ENCODE measurements at places on chromosomes 4 and X.
A peak's percentile ranks its signal among the peaks of the same experiment; 100 is the strongest.

GRCh38 chr4:69816236-69816635 lies 43.7 kb downstream of the SULT1E1 start:
- DNase-seq = no peak

- no peak for DNase-seq
Observed at GRCh38 chr4:164815711-164816110, 61.3 kb upstream of the APELA start.

DNA sequence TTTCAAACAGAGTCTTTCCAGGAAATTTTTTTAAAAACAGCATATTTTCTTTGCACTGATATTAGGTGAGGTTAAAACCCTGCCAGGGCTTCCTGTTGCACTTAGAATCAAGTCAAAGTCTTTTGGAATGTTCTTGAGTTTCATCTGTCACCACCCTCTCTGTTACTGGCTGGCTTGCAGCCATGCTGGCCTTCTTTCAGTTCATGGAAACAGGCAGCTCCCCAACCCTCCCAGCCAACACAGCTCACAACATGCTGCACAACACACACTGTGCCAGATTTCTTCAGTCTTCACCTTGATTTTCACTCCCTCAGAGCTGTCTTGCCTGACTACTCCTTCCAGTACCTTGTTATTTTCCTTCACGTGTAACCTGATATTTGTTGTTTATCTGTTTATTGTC lies 129.5 kb downstream of the KCNIP4 start:
- DNase-seq = no peak

DNA sequence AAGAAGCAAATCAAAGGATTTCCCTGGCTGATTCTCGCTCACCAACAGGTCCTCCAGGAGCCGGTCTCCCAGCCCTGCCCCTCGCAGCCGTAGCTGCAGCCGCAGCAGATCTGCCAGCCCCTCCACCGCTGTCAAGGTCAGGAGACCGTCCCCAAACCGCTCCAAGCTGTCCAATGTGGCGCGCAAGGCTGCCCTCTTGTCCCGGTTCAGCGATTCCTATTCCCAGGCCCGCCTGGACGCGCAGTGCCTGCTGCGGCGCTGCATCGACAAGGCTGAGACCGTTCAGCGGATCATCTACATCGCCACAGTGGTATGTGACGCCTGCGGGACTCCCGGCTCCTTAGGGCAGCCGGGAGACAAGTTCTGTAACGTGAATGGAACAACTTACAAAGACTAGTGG lies 25.6 kb downstream of the SPATA18 start:
- no peak for DNase-seq

GRCh38 chr4:110737931-110738330 lies 115.1 kb upstream of the PITX2 start:
- DNase-seq = no peak

- DNase-seq = no peak
Observed at GRCh38 chrX:154602766-154603437, 16.2 kb downstream of the CTAG1B start.

- no peak for DNase-seq
Observed at GRCh38 chrX:128599632-128600031, 547.4 kb upstream of the ACTRT1 start.

- DNase-seq = no peak
Observed at GRCh38 chrX:153003981-153004380, 10.1 kb upstream of the PNMA5 start.

GRCh38 chrX:68396953-68397352 lies 36.3 kb downstream of the OPHN1 start:
- no peak for DNase-seq

- no peak for DNase-seq
Observed at GRCh38 chr4:166972071-166972470, 262.2 kb downstream of the SPOCK3 start.

- DNase-seq = no peak
Observed at GRCh38 chrX:150167482-150168324, 195.4 kb upstream of the MAMLD1 start.

- no peak for DNase-seq
Observed at GRCh38 chrX:78327370-78328086, at the start of gene CYSLTR1. Gene CYSLTR1 (minus strand): TSS chrX:78327611. CDS start chrX:78273746, 53,865 bp downstream.

GRCh38 chr4:146959692-146960091 lies 14.0 kb upstream of the TTC29 start:
- DNase-seq = peak; percentile 49

DNA sequence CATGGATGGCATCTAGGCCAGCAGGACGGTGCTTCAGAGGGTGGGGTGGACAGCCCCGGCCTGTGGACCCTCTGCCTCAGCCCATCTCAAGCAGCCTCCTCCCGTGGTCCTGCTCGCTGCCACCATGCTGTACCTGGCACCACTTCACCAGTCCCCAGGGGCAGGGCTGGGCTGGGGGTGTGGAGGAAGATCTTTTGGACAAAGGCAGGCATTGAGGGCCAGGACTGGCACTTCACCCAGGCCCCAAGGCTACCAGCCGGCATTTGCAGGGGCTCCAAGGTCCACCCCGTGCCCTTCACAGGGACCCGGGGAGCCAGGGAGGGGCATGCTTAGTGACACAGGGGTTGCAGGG lies 713 bp downstream of the PLXNB3 start:
- no peak for DNase-seq

DNA sequence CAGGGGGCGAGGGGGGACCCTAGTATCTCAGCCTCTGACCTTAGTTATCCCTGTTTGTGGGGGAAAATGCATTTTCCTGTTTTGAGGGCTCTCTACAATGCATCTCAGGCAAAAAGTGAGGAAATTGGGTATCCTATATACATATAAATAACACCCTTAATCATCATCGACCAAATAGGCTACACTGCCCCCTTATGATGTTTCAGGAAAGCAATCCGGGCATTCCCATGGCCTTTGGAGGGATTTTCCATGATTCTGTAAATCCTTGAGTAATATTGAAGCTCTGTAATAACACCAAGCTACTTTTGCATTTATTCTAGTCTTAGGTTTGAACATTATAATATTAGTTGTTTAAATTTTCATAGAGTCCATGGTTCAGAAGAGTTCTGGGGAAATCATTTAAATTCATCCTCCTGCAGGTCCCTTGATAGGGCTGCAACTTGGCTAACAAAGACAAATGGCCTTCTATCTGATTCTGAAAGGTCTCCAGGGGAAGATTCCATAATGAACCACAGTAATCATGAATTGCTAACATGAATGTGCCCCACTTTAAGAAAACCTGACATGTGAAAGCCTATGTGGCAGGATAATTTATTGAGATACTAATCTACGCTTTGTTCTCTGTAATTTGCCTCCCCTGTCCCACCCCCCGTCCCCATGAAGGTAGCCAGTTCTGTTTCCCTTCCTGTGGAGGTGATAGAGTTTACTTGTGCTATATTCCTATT lies 91.5 kb upstream of the SCOC start:
- DNase-seq = no peak

GRCh38 chrX:105697984-105698781 lies 124.2 kb upstream of the NRK start:
- no peak for DNase-seq

- DNase-seq = no peak
Observed at GRCh38 chr4:61522312-61522711, 322.2 kb downstream of the ADGRL3 start.

GRCh38 chr4:177393236-177393635 lies 49.0 kb downstream of the AGA start:
- DNase-seq = no peak

DNA sequence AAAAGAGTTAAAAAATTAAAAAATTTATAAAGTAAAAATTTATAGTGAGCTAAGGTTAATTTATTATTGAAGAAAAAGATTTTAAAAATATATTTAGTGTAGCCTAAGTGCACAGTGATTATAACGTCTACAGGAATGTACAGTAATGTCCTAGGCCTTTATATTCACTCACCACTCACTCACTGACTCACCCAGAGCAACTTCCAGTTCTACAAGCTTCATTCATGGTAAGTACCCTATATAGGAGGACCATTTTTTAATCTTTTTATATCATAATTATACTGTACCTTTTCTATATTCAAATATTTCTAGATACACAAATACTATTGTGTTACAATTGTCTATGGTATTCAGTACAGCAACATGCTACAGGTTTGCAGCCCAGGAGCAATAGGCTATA lies 1623.2 kb downstream of the RPA4 start:
- no peak for DNase-seq

DNA sequence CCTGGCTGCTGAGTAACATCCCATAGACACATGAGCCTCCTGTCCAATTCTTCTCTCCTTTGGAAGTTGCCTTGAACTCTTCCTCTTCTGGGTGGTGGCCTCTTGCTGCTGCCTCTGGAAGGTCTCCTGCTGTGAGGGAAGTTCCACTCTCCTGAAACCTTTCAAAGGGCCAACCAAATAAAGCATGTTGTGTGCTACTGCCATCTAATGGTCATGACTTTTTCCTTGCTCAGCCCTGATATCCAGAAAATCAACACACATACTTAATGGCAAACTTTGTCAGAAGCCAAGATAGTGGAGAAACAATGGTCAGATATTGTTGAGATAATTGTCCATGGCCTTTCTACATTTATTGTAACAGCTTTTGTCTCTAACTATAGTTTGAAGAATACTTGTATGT lies 19.1 kb upstream of the ZXDA start:
- peak; percentile 42 for DNase-seq

- peak; percentile 71 for DNase-seq
Observed at GRCh38 chr4:143625632-143626031, 74.8 kb downstream of the FREM3 start.

DNA sequence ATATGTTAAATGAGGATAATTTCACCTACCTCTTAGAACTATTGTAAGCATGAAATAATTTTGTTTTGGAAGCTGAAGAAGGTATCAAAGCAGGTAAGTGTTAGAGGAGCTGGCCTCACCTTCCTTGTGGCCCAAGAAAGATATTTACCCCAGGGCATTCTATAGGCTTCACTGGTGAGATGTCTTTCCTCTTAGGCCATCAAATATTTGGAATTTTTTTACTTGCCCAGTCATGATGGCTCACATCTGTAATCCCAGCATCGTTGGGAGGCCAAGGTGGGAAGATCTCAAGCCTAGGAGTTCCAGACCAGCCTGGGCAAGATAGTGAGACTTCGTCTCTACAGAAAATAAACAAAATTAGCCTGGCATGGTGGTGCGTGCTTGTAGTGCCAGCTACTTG lies 6.1 kb upstream of the SMS start:
- no peak for DNase-seq

GRCh38 chr4:126604268-126604867 lies 1028.4 kb upstream of the INTU start:
- DNase-seq = peak; percentile 23

DNA sequence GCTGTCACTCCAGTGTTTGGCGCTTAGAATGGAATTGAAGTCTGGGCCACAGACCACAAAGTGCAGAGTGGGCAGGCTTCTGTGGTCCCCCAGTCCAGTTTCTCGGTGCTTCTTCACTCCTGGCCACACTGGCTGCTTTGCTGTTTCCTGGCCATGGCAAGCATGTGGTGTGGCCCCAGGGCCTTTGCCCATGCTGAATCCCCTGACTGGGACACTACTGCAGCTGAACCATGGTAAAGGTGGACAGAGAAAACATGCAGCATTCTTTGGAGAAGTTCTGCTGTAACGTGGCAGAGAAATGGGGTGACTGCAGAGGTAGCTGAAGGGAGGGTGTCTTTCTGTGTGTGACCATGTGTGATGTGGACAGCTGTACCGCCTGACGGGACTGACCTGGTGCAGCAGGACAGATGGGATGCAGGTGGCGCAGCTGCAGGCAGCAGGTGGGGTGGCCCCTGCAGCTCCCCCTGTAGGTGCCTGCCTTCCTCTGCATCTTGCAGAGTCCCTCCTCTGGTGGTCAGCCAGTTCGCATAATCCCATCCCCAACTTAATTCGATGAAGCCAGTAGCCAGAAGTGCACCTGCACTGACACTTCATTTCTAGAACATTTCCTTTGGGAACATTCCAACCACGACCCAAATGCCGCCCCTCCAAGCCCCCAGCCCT lies 13.2 kb upstream of the S100P start:
- no peak for DNase-seq

- DNase-seq = peak; percentile 68
Observed at GRCh38 chr4:42282081-42282901, 115.0 kb upstream of the SHISA3 start.

GRCh38 chrX:117996918-117997480 lies 119.6 kb downstream of the KLHL13 start:
- DNase-seq = no peak

DNA sequence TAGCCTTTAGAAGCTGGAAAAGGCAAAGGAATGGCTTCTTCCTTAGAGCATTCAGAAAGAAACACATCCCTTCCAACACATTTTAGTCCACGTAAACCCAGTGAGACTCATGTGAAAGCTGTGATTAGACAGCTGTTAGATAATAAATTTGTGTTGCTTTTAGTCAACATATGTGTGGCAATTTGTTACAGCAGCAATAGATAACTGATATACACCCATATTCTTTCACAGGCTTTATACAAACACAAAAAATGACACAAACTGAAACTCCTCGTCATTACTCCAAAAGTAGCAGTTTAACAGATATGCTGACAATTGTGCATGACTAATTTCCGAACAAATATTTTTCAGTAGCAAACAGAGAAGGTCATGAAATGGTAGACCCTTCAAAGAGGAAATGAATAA lies 65.3 kb downstream of the ANTXR2 start:
- DNase-seq = no peak

- no peak for DNase-seq
Observed at GRCh38 chr4:108398316-108398715, 222.1 kb upstream of the RPL34 start.

DNA sequence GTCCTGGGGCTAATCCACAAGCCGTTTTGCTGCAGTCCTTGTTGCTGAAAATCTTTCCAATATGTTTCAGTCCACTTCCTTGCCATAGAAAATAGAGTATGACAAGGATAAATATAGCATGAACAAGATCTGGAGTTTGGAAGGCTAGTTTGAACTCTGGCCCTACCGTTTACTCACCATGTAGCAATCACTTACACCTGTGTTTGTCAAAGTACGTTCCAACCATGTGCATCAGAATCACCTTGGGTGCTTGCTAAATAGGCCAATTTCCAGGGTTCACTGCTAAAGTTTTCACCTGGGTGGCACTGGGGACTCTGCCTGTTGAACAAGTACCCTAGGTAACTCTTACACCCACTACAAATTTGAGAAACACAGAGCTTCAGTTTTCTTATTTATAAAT lies 188.9 kb downstream of the ENOX2 start:
- no peak for DNase-seq

DNA sequence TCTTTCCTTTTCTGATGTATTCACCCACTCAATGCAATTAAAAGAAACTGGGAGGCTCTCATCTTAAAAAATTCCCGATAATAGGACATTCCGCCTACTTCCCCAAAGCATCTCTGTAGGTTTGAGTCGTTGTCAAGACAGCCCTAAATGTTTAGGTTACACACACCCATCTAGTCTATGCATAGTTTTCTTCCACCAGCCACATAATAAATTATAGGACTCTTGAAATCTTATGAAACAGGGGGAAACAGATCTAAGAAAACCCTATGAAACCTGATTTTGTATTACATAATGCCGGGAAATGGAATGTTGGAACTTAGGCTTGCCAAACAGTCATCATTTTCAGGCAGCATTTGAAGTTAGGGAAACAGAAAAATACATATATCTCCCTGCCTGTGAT lies 150.0 kb downstream of the PRKX start:
- DNase-seq = no peak

GRCh38 chr4:139986106-139986505 lies 167.9 kb downstream of the MAML3 start:
- no peak for DNase-seq

All from NCI-H345 (cell line).